ENCODE measurements at places on chromosomes 13 and 19. TPM values are rescaled to one million over a fixed set of nuclear protein-coding genes. Genes with fewer than 3 reads are reported as not detected.

- no peak for DNase-seq
- H3K36me3 ChIP-seq, result peaks cover 7% of the 10 kb centered on the region
- peaks cover 34% of the 10 kb centered on the region for H3K4me1 ChIP-seq
Measured at GRCh38 chr19:12788042-12788681, 3.1 kb upstream of the JUNB start.

GRCh38 chr13:32136061-32136460, 104.5 kb downstream of the FRY start:
- H3K36me3 ChIP-seq, result no peaks in the 10 kb centered on the region
- H3K27me3 ChIP-seq, result no peaks in the 10 kb centered on the region
- H3K4me1 ChIP-seq, result no peaks in the 10 kb centered on the region
- no peak overlapping the region for H3K4me3 ChIP-seq

DNA sequence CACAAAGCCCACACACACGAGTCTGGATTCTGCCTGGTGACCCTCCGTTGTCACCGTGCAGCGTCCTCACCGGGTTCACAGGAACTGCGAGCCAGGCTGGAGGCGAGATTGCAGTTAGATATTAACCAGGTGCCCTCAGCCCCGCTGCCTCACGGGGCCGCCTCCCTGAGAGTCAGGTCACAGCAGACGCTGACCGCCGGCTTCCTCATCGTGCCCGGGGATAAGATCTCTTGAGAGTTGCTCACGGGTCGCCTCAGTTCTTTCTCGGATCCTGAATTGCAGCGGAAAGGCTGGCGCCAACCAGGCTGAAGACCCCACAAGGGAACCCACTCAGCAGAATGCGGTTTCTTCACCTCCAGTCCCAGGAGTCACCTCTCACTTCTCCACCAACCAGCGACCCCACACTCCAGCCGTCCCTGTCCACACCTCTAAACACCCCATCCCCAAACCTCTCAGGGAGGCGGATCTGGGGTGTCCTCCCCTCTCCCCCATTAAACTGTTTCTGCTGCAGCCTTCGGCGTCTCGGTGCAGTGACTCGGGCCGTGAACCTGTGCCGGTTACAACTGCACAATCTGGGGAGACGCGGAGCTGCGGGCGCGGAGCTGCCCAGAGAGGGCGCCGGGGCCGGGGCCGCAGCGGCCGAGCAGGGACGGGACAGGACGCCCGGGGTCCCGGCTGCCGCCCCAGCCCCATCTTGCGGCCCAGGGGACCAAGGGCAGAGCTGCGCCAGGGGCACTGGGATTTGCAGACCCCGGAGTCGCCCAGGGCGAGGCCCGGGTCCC, 591 bp downstream of the ZNF823 start:
- H3K36me3 ChIP-seq, result peaks cover 16% of the 10 kb centered on the region
- H3K27ac ChIP-seq, result peak overlapping the region; percentile 90
- DNase-seq, result peak; percentile 29
- peak overlapping the region; percentile 90 for H3K4me3 ChIP-seq
- H3K27me3 ChIP-seq, result peaks cover 2% of the 10 kb centered on the region
- H3K4me1 ChIP-seq, result peaks cover 21% of the 10 kb centered on the region

DNA sequence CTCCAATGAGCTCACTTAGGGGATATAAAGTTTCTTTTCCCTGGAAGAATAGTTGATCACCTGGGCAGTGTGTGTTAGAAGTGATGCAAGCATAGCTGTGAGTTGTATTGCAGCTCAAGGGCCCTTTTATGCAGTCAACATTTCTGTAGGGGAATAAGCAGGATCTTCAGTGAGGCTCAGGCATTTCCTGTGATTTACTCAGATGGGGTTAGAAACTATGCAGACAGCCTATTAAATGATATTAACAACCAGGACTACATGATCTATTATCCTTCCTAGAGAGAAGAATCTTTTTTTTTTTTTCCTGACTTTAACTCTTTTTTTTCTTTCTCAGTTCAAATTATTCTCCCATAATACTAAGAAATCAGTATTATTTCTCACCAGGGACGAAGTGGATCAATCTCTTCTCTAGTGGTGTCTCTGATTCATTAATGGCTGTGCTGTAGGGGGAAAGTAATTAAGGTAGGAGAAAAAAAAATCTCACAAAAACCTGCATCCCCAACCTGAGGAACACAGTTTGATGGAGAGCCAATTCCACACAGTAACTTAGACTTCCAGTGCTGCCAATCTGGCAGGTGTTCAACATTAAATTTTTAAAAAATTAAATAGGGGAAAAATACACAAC, 126.4 kb upstream of the SLC10A2 start:
- no peaks in the 10 kb centered on the region for H3K36me3 ChIP-seq
- no peak overlapping the region for H3K4me3 ChIP-seq
- H3K4me1 ChIP-seq, result no peaks in the 10 kb centered on the region

The ZNF728 gene
- total RNA-seq, result not detected

The FBXW9 gene
- total RNA-seq, result 5.3 TPM
